Caki2 (cell line): ENCODE measurements at places on chromosomes 6 and 20.

- no peak for DNase-seq
These were observed 38.3 kb upstream of the ATXN1 start for GRCh38 chr6:16799279-16800193.

- DNase-seq = peak; percentile 98
These were observed 359.4 kb downstream of the CD83 start for GRCh38 chr6:14476793-14477531.

DNA sequence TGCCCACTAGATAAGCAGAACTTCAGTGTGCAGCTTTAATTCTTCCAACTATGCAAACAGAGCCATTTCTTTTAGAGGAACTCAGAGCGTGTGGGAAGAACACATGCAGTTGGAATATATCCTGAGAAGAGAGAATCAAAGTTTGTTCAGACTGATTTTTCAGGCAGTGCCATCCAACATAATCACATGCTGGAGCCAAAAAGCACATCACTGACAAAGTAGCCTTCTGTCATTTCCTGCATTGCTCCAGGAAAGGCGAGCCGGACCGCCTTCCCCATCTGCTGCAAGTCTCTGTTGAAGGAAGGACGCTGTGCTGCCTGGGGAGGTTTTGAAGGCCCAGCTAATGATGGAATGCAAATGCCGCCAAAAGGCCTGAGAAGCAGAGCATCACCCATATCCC, 98.4 kb downstream of the DOK5 start:
- DNase-seq = no peak

- no peak for DNase-seq
These were observed 162.0 kb upstream of the MAFB start for GRCh38 chr20:40851051-40851450.

- no peak for DNase-seq
These were observed 44.4 kb downstream of the TRAM2 start for GRCh38 chr6:52532457-52532856.

DNA sequence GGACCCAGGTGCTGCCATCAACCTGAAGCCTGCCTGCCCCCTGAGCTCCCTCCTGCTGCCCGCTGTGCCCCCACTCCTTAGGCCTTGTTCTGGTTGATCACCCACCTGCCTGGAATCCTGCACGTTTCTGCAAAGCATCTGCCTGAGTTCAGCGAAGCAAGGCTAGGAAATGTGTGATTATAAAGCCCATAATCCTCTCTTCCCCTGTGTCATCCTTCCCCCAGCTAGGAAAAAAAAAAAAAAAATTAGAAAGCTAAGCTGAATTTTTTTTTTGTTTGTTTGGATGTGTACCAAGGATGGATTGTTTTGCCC, 93.2 kb downstream of the FOXA2 start:
- DNase-seq = no peak

- DNase-seq = no peak
These were observed 151.5 kb downstream of the CFAP61 start for GRCh38 chr20:20203784-20204183.

- no peak for DNase-seq
These were observed 21.4 kb downstream of the ZFAND3 start for GRCh38 chr6:37840940-37841300.

DNA sequence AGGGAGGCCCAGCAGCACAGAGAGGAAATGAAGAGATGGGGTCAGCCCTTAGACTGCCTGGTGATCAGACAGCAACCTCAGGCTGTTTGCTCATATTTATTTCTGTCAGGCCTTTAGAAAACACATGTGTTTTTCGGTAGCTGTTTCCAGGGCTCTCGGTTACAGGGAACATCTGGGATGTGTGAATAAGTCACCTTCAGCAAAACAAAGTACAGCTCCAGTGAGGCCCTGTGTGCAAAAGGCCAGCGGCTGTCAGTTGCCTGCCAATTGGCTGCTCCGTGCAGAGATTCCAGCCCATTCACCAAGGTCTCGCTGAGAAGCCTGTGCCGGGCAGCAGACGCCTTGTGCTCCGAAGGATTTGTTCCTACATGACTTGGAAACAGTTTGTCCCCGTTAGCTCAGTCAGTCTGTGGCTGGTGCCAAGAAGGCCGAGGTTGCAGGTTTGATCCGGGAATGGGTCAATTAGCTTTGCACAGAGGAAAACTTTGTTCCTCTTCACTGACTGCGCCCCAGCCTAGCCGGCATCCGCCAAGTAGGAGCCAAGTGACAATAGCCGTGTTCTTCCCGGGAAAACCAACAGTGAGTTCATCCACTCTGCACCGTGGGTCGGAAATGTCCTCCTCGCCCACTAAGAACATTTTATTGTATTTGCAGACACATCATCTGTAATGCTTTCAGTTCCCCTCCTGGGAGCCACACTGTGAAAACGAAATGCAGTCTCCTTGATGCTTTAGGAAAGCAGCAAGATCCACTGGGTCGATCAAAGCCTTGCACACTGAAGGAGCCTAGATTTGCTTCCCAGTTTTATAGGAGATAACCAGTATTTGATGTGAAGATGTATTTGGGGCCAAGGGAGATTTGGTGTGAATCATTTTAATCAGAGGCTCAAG, 315.4 kb upstream of the CDYL start:
- no peak for DNase-seq

DNA sequence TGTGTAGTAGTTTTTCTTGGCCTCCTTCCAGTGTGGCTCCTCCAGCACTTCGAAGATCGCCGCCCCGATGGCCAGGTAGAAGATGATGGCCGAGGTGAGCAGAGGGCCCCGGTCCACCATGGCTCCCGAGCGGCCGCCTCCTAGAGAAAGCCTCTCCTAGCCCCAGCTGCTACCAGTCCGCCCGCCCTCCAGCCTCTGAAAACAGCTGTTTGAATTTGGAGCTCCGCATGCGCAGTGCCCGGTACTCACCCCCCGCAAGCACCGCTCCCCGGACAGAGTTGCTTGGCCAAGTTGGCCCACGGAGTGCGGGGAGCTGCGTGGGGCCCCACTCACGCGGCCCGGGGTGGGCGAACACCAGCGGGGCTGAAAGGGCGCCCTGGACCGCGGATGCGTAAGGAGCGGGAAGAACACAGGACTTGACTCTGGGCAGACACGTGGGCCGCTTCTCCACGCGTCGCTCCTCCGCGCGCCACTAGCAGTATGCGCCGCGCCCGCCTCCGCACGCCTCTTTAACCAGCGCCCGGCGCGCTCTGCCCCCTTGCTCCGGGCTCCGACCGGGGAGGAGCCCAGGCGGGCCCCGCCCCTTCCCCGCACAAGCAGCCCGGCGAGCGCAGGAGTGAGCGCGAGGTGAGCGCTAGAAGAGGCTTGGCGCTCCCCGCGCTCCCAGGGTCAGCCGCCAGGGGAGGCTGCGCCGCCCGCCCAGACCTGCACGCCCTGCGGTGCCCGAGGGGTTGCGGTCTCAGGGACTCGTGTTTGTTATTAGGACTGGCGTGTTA, at the start of gene KCNK5:
Gene KCNK5, minus strand, starts transcription at position 484 of the 776 bp plus-strand sequence. Its CDS starts 364 bp downstream, at position 120.
- peak; percentile 77 for DNase-seq

- no peak for DNase-seq
These were observed 6.6 kb downstream of the PLCB4 start for GRCh38 chr20:9075264-9076095.

DNA sequence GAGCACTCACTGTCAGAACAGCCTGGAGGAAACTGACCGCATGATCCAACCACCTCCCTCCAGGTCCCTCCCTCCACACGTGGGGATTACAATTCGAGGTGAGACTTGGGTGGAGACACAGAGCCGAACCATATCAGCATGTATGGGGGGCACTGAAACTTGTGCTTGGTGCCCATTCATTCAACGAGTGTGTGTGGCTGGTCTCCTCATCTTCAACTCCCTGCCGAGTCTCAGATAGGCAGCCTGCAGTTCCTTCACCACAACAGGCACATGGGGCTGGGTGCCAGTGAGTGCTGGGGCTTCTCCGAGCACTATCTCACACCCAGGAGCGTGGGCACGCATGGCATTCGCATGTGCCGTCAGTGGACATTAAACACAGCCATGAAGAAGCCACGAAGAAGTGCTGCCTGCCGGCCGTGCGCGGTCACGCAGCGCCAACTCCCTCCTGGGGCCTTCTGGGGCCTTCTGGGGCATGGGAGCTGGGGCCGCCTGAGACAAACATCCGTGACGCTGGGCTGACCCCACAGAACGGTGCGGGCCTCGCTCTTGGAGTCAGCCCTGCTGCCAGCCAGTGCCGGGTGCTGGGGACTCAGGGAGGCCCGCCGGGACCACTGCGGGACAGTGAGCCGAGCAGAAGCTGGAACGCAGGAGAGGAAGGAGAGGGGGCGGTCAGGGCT, 714 bp upstream of the RTEL1 start:
- no peak for DNase-seq

GRCh38 chr6:45984788-45985425, 30.8 kb downstream of the CLIC5 start:
- no peak for DNase-seq

DNA sequence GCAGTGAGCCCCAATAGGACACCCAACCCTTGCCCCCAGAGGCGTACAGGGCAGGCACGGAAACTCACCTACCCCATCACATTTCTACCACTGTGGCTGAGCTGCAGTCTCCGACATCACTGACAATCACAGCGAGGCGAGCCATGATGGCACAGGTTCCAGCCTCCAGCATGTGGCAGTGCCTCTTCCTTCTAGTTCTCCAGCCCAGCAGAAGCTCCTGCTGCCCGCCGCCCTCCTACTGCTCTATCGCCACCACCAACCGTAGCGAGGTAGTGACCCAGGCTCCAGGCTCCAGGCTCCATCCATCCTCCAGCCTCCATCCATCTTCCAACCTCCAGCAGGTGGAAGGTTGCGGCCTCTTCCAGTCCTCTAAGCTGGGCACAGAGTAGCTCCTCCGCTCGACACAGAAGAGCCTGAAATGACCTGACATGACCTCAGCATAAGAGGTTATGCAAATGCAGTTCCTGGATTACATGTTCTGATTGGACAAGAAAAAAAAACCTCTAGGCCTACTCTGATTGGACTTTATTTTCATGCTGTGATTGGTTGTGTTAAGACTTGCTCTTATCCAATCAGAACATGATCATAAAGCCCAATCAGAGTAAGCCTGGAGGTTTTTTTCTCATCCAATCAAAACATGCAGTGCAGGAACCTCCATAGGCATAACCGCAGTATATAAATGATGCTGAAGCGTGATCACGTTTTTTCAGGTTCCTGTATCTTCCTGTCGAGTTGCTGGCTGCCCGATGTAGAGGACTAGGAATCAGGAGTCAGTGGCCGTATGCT, 438.9 kb upstream of the ZNF337 start:
- peak; percentile 2 for DNase-seq

- no peak for DNase-seq
These were observed 9.6 kb downstream of the SLC18B1 start for GRCh38 chr6:132788658-132789395.
